NCI-H460 (cell line): ENCODE measurements at places on chromosomes 6 and 20. TPM values are rescaled to one million over a fixed set of nuclear protein-coding genes. Genes with fewer than 3 reads are reported as not detected.

The SAMD5 gene
- total RNA-seq: 11.5 and 12.7 TPM in 2 replicates

GRCh38 chr6:140879946-140880345, 1252.8 kb upstream of the GJE1 start:
- no peak for DNase-seq

The ADGRF4 gene
- total RNA-seq: 0.12 and 0.17 TPM in 2 replicates

DNA sequence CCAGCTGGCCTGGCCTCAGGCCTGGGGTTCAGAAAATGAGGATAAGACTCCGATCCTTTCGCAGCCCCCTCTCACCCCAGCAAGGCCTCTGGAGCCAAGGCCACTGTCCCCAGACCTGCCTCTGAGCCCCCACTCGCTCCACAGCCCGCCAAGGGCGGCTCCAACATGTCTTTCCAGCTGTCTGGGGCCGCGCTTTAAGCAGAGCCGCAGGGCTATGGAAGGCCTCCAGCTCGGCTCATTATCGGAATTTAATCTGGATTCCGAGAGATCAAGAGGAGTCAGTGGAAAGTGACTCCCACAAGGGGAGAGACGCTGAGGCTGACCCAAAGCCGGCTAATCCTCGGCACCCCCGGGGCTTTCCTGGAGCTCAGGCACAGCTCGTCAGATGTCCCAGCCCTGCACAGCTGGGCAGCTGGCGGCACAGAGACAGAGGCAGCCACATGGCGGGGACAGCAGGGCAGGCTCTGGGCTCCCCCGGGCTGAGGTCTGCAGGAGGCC, 41.8 kb downstream of the BMP7 start:
- DNase-seq: no peak

DNA sequence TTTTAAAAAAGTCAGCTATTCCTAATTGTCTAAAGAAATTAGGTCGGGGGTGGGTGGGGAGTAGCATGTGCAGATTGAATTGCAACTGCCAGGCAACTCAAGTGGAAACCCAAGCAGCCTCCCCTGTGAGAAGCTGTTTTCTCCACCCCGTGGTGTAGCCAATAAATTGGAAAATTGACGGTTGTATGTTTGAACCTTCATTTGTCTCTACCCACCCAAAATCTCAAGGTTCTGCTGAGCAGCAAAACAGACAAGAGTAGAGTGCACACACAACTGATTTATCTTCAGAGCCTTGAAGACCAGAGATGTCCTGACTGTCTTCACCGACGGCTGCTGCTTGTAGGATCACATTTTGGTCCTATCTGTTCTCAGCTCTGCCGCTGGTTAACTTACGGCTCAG, 88.5 kb downstream of the DTD1 start:
- no peak for DNase-seq

The CTCFL gene
- not detected in 2 replicates for total RNA-seq

The DDX27 gene
- total RNA-seq: 59.1 and 63.6 TPM in 2 replicates

- no peak for DNase-seq
These were observed 59.9 kb upstream of the SOX4 start for GRCh38 chr6:21533678-21534077.

GRCh38 chr6:119142041-119142440, 63.6 kb upstream of the FAM184A start:
- DNase-seq: no peak

The LIME1 gene
- 6.6 and 7.6 TPM in 2 replicates for total RNA-seq

DNA sequence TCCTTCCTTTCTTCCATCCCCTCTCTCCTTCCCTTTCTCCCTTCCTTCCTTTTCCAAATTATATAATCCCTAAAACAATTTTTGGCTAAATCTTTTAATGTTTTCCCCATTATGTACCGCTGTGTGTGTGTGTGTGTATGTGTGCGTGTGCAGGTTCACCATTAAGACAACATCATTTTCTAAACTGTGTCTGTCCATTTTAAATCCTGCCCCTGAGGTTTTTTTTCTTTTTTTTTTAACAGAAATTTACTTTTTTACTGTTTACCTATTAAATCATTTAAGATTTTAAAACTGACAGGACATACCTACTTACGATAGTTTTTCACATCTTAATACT, 366.3 kb upstream of the EPHA7 start:
- no peak for DNase-seq

DNA sequence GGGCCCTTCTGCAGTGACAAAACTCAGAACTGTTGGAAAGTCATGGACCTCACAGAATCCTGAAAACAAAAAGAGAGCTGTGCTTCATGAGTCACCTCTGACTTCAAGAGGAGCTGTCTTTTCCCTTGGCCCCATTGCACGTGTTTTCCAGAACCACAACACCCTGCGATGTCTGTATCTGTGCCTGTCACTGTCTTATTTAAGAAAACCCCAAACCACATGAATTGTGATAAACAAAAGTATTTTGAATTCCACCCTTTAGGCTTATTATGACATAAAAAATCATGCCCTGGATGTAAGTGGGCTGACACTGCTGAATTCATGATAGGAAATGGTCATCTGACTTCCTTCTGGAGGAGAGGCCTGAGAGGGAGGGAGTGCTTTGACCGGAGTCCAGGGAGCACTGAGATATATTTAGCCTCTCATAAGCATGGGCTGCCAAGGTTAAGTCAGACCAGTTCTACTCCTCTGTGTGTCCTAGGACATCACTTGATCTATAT, 96.4 kb upstream of the DUSP22 start:
- no peak for DNase-seq

The STMND1 gene
- total RNA-seq: not detected in 2 replicates

- DNase-seq: no peak
These were observed 33.0 kb downstream of the TRERF1 start for GRCh38 chr6:42418724-42419123.

The C6orf163 gene
- 1.2 and 2.0 TPM in 2 replicates for total RNA-seq

- no peak for DNase-seq
These were observed 20.6 kb downstream of the PLEKHG1 start for GRCh38 chr6:150620244-150620643.

DNA sequence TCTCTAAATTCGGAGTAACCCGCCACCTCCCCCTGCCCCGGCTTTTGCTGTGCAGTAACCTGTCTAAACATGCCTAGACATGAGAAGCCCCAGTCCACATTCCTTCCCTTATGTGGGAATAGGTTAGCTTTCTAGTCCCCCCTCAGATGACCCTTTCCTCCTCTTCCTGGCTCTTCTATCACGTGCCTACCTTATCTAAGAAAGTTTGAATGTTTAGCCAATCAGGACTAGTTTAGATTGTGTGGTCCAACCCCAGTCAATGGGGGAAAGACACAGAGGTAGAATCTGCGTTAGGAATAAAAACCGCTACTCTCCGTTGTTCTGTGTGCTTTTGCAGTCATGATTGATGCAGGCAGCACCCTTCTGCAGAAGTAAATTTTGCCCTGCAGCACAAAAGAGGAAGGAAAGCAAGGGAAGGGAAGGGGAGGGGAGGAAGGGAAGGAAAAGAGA, 69.0 kb upstream of the CD93 start:
- no peak for DNase-seq

GRCh38 chr6:7911345-7911725, 747 bp upstream of the TXNDC5 start:
- DNase-seq: no peak
